ENCODE measurements at places on chromosomes 11 and 22.
A peak's percentile ranks its signal among the peaks of the same experiment; 100 is the strongest.

- DNase-seq, result no peak
Observed at GRCh38 chr11:44304091-44305025, 5.6 kb downstream of the ALX4 start.

GRCh38 chr22:48320683-48321451 lies 1506.8 kb downstream of the BRD1 start:
- no peak for DNase-seq

GRCh38 chr11:35010654-35011053 lies 94.2 kb downstream of the PDHX start:
- DNase-seq, result no peak

DNA sequence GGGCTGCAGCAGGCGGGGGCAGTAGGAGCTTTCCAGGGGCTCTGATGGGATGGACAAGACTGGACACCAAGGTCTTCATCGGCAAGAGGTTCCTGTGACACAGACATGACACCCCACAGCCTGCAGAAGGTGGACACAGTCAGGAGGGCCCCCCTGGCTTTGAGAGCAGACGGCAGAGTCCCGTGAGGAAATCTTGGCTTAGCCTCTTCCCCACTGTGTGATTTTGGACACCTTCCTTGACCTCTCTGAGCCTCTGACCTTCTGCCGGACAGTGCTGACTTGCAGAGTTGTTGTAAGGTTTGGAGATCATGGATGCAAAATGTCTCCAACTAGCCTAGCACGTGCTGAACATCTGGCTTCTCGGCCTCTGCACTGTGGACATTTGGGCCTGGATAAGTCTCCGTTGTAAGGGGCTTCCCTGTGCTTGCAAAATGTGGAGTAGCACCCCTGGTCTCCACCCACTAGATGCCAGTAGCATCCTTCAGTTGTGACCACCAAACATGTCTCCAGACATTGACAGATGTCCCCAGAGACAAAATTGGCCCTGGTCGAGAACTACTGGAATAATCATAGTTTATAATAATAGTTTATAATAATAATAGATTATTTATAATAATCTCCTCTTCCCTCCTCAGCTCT lies 54.6 kb downstream of the MCM5 start:
- DNase-seq, result no peak

DNA sequence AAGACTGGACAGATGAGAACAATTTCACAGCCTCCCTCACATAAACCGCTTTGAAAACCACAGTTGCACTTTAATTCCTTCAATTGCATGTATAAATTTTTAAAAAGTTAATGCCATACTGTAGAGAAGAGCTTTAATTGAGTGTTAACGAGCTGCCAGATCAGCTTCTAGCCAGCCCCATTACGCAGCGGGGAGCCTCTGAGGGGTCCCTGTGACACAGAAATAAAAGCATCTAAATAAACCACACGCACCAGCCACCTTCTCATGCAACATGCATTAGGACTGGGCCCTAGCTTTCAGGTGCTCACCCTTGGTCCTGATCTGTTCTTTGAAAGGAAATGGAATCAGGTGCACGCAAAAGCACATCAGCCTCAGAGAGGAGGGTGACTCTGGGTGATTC lies 111.7 kb downstream of the SPATA19 start:
- no peak for DNase-seq

GRCh38 chr11:116901211-116901610 lies 63.8 kb upstream of the APOA1 start:
- no peak for DNase-seq

DNA sequence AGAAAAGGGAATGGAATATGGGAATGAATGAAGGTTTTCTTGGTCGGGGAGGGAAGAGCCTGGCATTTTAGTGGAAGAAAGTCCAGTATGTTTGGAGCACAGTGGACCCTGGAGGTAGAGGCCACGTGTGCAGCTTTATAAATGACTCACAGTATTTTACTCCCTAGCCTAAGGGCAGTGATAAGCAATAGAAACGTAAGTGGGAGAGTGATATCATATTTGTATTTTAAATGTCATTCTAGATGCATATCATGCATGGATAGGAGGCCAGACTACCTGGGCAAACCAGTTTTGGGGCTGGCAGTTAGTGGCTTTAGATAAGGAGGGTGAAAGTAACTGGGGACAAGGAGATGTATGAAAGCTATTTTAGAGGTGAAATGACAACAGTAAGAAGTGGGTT lies 174.1 kb downstream of the ARHGAP42 start:
- DNase-seq, result no peak

- DNase-seq, result no peak
Observed at GRCh38 chr11:10385696-10386095, 69.4 kb upstream of the AMPD3 start.

DNA sequence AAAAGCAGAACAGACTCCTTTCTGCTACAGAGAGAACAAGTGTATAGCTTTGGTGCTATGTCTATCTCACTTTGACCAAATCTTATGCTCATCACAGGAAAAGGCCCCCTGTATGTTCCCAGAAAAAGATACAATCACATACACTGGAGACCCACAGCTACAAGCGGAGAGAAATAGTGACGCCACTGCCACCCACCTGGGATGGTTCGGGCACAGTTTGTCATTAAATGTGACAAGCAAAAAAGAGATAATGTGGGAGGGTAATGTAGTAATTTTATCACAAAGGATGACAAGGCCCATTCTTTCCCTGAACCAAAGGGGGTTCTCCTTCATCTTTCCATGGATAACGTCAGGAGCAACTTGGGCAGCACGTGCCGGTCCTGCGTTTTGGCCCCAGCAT lies 32.0 kb downstream of the THOC5 start:
- DNase-seq, result no peak

DNA sequence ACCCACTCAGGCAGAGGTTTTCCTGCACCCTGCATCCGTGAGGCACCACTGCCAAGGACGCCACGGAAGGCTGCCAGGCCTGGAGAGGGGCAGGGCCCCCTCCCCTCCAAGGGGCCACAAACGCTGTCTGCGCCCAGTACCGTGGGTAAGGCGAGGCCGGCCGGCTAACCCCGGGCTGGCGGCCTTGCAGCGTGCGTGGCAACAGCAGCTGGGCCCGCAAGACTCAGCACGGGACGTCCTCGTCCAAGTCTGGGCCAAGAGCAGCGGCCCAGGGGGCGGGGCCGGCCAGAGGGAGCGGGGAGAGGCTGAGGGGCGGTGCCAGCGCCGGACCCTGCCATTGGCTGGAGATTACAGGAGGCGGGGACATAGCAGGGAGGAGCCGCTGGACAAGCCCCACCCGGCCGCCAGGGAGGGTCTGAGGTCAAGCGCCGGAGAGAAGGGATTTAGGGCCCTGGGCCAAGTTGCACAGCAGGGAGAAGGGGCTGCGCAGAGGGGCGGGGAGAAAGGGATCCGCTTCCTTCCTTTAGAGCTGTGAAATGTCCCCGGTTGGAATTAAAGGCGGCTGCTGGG lies 16.0 kb downstream of the SLC43A1 start:
- no peak for DNase-seq

DNA sequence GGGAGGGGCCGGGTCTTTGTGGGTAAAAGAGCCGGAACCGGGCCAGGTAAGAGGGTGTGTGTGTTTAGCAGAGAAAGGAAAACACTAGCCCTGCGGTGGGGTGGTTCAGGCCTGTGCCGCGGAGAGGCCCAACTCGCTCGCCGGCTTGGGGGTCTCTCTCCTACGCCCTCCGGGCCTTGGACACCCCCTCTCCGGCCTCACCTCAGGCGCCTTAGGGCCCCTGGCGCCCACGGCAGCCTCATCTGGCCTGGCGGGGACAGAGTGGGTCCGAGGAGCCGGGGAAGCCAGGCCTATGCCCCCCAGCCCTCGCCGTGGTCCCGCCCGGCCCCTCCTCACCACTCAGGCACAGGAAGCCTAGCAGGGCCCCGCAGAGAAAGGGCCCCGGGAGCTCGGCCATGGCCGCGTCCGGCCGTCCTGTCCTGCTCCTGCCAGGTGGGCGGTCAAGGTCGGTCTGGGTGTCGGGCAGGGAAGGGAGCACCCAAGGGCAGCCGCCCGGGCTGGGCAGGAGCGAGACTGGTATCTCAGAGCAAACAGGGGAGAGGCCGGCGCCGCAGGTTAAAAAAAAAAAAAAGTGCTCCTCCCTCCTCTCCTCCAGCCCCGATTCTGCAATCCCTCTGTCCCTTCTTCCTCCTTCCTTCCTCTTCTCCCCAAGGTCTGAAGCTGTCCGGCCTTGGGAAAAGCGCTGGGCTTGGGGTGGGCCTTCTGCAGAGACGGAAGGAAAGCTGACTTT lies at the start of gene VSIG2:
Gene VSIG2, minus strand, starts transcription at position 515 of the 730 bp plus-strand sequence. Its CDS starts 118 bp downstream, at position 397.
- DNase-seq, result no peak

DNA sequence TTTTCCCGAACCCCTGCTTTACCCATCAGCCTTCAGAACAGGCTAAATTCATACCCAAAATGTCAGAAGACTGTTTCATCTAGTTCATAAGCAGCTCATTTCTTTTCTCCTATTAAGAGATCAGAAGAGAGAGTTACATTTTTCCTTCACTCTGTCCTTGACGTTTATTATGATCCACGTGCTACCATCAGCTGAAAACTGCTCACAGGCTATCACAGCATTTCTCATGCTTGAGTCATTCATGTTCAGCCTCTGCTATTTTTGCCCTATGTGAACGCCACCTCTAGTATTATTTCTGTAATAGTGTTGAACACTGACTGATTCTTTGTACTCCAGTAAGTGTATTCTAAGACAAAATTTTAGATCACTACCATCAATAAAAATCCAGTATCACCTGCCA lies 51.9 kb downstream of the SLC1A2 start:
- no peak for DNase-seq

GRCh38 chr11:6321961-6322362 lies 1.7 kb upstream of the CAVIN3 start:
- no peak for DNase-seq

DNA sequence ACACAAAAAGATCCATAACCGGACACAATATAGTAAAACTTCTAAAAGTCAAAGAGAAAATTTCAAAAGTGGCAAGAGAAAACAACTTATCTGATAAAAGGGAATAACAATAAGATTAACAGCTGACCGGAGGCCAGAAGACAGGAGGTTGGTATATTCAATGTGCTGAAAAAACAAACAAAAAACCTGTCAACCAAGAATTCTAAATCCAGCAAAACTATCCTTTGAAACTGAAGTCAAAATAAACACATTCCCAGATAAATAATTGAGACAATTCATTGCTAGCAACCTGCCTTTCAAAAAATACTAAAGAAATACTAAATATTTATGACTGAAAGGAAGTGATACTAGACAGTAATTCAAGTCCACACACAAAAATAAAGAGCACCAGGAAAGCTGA lies 101.3 kb downstream of the RELT start:
- DNase-seq, result no peak

DNA sequence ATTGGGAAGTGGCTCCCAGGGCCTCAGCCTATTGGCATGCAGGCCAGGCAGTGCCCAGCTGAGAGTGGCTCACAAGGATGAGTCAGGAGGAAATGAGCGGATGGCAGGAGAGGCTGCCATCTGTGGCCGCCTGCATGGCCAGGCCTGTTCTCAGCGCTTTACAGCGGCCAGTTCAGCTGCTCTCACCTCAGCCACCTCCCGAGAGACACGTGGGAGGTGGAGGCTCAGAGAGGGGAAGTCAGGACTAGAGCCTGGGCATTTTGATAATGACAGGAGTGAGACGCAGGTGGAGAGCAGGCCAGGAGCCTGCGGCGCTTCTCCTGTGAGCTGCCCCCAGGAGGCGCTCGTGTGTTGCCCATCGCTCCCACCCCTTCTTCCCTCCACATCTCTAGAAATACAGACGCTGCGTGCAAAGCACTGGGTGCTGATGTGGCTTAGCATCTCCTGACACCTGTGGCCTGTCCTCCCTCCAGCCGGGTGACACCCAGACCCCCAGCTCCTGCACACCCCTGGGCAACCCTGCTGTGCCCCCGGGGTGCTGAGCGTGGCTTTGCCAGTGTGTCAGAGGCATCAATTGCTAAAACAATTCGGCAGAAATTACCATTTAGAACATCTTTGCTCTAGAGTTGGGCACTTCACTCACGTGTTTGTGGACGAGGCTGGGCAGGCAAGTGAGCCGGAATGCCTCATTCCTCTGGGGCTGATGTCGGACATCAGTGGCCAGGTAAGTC lies 21.4 kb upstream of the PANX2 start:
- peak; percentile 89 for DNase-seq

- no peak for DNase-seq
Observed at GRCh38 chr11:119651802-119652584, 77.0 kb downstream of the NECTIN1 start.

DNA sequence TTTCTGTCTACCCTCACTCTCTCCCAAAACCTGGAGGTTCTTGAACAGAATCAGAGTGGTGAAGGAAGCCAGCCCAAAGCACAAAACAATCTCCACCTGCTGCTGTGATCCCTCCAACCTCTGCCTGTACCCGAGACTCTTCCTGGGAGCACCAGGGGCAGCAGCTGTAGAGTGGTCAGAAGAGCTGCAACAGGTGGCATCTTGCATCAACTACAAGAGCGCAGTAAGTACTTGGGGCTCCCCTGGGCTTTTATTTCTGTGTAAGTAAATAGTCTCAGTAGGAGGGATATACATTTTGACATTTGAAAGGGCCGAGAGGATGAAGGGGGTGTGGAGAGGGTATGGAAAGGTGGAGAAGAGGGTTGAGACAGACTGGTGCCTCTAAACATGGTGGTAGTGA lies 8.3 kb upstream of the UBQLNL start:
- no peak for DNase-seq

GRCh38 chr22:47437110-47437509 lies 674.7 kb downstream of the TBC1D22A start:
- no peak for DNase-seq

DNA sequence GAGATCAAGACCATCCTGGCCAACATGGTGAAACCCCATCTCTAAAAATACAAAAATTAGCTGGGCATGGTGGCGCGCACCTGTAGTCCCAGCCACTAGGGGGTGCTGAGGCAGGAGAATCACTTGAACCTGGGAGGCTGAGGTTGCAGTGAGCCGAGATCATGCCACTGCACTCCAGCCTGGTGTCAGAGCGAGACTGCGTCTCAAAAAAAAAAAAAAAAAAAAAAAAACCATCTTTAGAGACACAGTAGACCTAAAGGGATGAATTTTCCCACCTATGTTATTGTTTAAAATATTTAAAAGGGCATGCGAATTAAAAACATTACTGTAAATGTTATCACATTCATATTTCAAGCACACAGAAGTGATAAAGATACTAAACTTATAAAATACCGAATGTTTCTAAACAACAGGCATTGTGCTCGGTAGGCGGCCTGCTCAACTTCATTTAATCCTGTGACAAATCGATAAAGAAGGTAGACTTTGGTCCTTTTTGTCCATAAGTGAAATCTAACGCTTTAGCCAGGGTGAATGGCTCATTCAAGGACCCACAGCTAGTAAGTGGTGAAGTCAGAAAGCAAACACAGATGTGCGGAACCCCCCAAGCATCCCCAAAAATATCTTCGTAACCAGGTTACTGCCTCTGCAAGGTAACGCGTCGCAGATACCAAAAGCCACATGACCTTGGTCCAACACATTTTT lies 16.1 kb downstream of the NCAPD3 start:
- DNase-seq, result no peak

DNA sequence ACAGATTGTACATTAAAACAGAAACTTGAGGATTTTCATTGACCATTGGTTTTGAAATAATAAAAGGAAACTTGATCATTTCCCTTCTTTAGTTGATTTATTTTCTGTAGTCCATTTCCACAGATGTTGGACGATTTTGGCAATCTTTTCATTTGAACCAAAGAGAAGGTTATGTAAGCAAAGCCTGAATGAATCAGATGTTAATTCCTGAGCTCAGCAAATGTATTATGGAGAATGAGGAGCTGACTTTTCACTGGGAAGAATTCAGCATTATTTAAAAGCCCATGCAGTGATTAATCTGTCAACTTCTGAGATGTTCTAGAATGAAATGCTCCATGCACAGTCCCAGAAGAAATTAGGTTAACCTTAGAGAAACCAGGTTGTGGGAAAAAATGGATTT lies 29.0 kb downstream of the ELMOD1 start:
- DNase-seq, result no peak

- no peak for DNase-seq
Observed at GRCh38 chr22:45538281-45538680, 35.6 kb downstream of the FBLN1 start.

GRCh38 chr11:104944076-104944475 lies 24.3 kb downstream of the CASP4 start:
- no peak for DNase-seq

Measured in GM18507 (cell line).